ENCODE measurements at places on chromosomes 2 and 18.

GRCh38 chr2:209526561-209526960, 102.7 kb downstream of the MAP2 start:
- DNase-seq = no peak

DNA sequence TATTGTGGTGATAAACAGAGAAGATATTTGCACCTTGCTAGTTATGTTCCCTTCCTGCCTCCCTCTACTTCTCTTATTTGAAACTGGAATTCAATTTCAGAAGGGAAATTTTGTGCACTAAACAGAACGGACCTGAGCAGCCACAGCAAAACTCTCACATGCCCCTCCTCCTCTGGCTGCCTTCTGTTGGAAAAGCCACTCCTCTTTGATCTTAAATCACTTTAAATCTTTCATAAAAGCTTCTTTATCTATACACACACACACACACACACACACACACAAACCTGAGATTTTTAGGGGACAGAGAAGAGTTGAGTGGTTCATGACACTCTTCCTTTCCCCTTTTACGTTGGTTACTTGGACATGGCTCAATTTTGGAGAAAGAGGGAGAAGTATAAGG, 5.6 kb downstream of the TBR1 start:
- DNase-seq = no peak

DNA sequence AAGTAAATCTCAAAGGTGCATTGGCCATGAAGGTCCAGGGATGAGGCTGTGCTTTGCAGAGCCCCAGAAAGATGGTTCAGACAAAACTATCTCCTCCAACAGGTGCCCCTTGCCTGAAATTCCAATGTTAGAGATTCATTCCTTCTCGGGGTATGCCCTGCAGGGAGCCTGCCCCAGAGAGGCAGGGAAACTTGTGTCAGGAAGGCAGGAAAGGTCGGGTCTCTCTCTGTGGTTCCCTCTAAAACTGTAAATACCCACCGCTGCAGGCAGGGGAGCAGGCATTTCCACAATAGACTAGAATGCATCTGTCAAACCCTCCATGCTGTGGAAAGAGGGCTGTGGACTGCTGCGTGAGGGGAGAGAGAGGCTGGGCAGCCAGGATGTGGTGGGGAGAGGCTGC, 207.8 kb upstream of the SMAD2 start:
- DNase-seq = no peak

- no peak for DNase-seq
Measured at GRCh38 chr2:119232666-119232993, 9.0 kb downstream of the STEAP3 start.
